ENCODE measurements at places on chromosomes 6 and 20. TPM values are rescaled to one million over a fixed set of nuclear protein-coding genes. Genes with fewer than 3 reads are reported as not detected.

The SEL1L2 gene
- 0.52 TPM for total RNA-seq

The CASS4 gene
- total RNA-seq: 0.91 TPM

The SLC17A5 gene
- total RNA-seq: 20.7 TPM

The R3HDML gene
- total RNA-seq: not detected

The DYNLT2 gene
- 3.8 TPM for total RNA-seq

The SHLD1 gene
- total RNA-seq: 13.9 TPM

The PNPLA1 gene
- total RNA-seq: 0.21 TPM

The GPLD1 gene
- total RNA-seq: 6.2 TPM

The BPI gene
- not detected for total RNA-seq

The SNRPB gene
- 130 TPM for total RNA-seq

The GPR31 gene
- not detected for total RNA-seq

The GLO1 gene
- total RNA-seq: 74.5 TPM

The CNR1 gene
- total RNA-seq: 9.4 TPM

The ZSCAN23 gene
- total RNA-seq: 11.2 TPM

The RNF144B gene
- 34.0 TPM for total RNA-seq

The IP6K3 gene
- total RNA-seq: 2.6 TPM

DNA sequence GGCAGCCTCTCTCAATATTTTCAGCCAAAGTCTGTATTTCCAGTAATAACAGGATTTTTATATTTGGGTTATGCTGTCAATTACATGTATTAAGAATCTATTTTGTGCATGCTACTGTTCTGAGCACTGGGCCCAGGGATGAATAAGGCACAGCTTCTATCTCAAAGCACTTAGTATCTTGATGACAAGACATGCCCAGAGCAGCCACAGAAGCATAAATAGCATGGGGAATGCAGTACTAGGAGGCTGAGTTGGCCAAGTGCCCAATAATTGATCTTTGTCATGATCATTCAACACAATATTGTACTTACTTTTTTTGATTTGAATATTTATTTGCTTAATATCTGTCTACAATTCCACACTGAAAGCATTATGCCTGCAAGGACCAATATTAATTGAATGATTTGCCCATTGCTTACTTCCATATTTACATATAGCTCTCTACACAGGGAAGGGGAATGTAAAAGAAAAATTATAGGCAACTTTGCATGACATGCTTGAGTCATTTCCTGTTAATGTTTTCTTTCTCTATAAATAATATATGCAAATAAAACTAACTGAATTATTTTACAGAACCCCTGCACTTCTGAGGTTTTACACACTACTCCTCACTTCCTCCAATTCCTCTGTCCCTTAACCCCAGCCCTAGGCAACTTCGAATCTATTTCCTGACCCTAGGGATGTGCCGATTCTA lies 298.9 kb upstream of the BMP2 start:
- DNase-seq: no peak

- DNase-seq: no peak
Observed at GRCh38 chr20:57578476-57579165, 17.7 kb downstream of the PCK1 start.

GRCh38 chr20:49052334-49052733 lies 6.2 kb downstream of the CSE1L start:
- no peak for DNase-seq

- no peak for DNase-seq
Observed at GRCh38 chr6:96702626-96703025, 134.7 kb downstream of the GPR63 start.

DNA sequence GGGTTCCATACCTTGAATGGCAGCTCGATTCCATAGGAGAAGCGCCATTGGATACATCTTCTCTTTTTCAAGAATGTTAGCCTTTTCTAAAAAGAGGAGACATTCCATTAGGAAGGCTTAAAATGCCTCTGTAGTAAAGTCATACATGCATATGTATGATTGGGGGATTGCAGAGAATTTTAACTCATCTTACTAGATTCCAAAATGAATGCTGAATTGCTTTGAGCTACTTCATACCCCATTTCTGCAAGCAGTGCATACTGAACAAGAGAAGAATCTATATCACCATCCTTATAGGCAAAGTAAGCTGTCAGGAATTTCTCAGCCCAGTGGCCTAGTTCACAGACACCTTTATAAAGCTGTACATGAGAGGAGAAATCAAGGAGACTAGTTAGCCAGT lies 80.3 kb downstream of the NDUFAF5 start:
- no peak for DNase-seq

GRCh38 chr6:45590696-45591184 lies 213.0 kb upstream of the SUPT3H start:
- DNase-seq: no peak

- DNase-seq: no peak
Observed at GRCh38 chr6:116025405-116025804, 35.3 kb downstream of the FRK start.

DNA sequence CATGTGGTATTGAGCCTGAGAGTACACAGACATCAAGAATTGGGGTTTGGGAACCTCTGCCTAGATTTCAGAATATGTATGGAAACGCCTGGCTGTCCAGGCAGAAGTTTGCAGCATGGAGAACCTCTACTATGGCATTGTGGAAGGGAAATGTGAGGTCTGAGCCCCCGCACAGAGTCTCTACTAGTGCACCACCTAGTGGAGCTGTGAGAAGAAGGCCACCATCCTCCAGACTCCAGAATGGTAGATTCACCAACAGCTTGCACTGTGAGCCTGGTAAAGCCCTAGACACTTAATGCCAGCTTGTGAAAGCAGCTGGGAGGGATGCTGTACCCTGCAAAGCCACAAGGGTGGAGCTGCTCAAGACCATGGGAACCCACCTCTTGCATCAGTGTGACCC lies 658.2 kb downstream of the HACE1 start:
- no peak for DNase-seq

GRCh38 chr6:155010940-155011339 lies 15.8 kb downstream of the TIAM2 start:
- DNase-seq: no peak

- DNase-seq: no peak
Observed at GRCh38 chr6:25014791-25015560, 79.2 kb upstream of the RIPOR2 start.

DNA sequence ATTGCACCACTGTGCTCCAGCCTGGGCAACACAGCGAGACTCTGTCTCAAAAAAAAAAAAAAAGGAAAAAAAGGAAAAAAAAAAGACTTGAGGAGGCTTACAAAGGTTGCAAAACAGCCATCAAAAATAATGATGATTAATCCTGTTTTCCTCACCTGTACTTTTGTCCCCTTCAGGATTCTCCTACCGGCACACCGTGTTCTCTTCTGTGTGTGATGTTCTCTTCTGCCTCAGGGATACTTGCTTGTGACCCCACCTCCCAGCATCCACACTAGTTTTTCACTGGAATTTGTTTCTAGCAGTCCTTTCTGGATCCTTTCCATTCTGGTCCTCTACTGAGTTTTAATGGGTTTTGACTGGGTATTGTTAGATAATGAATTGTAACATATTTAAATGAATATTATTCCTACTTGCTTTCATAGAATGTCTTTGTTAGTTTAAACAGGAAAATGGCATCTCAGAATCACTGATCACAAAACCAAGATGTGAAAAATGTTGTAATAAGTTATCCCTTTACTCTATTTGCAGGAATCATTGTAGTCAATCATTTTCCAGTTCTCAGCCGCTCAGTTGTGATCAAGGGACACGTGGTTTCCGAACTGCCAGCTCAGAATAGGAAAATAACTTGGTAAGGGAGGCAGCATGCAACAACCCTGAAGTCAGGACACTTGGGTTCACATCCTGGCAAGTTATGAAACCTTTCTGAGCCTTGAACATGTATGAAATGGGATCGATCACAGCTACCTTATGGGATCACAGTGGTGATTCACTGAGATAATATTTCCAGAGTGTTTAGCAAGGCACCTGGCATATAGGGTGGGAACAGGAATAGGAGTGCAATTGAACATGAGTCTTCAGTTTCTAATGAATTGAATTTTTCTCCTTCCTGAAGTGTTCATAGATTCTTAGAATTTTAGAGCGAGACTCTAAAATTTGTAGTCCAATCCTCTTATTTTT lies 8.5 kb downstream of the C6orf89 start:
- DNase-seq: no peak

DNA sequence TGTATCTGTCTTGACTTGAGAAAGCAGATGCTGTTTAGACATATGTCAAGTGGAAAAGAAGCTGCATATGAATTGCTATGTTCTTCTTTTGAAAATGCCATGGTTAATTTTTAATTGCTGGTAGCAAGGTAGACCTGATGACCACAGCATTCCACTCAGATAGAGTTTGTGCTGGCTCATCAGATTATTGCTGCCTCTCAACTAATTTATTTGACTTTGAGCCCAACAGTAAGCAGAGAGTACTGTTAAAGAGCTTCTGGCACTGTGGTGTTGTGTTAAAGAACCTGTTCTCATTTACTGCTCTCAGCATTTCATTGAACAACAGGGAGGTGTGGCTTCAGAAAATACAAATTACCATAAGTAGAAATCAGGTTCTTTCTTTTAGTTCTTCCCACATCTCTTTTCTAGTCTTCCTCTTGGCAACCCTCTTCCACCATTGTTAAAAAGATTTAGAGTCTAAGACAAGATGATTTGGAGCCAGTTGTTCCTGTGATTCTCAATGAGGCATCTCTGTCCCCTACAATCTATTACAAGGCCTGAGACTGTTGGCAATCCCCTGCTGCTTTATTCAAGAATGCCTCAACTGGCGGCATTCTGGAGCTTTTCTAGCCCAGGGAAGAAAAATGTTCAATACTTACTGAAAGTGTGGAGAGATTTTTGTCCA lies 967.6 kb upstream of the GJE1 start:
- DNase-seq: no peak

- no peak for DNase-seq
Observed at GRCh38 chr6:78577585-78577984, 289.8 kb upstream of the IRAK1BP1 start.

DNA sequence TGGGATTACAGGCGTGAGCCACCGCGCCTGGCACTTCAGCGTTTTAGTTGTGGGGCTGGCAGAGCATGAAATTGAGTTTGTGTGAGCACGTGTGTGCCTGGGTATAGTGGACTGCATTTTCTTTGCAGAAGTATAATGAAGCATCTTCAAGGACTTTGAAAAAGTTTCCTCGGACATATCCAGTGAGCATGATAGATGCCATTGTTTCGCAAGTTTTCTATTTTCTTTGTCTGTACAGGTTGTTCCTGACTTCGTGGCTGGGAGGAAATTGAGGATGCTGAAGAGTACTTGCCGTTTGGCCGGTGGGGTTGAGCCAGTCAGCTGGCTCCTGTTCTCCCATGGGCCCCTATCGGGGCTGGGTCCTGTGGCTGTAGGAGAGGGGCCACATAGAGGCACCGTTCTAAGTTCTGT lies 55.9 kb downstream of the RREB1 start:
- no peak for DNase-seq

- DNase-seq: no peak
Observed at GRCh38 chr6:122495612-122496011, 24.0 kb upstream of the SERINC1 start.

- DNase-seq: no peak
Observed at GRCh38 chr6:88760091-88760490, 203.3 kb downstream of the RNGTT start.

GRCh38 chr6:137492289-137493217 lies 1.6 kb downstream of the OLIG3 start:
- no peak for DNase-seq

DNA sequence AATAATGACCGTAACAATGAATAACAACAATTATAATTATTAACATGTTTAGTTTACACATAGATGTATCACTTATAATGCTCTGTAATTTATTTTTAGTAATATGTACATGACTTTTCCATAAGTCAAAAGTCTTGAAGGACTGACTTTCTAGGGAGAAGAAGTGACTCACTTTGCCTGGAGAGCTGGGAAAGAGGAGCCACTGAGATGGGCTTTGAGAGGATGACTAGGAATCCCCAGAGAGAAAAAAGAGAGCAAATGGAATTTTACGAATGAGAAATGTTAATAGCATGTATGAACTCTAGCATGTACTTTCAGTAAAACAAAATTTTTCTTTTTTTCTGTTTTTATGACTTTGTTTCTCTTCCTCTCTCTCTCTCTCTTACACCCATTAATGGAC lies 67.8 kb upstream of the RALY start:
- no peak for DNase-seq

DNA sequence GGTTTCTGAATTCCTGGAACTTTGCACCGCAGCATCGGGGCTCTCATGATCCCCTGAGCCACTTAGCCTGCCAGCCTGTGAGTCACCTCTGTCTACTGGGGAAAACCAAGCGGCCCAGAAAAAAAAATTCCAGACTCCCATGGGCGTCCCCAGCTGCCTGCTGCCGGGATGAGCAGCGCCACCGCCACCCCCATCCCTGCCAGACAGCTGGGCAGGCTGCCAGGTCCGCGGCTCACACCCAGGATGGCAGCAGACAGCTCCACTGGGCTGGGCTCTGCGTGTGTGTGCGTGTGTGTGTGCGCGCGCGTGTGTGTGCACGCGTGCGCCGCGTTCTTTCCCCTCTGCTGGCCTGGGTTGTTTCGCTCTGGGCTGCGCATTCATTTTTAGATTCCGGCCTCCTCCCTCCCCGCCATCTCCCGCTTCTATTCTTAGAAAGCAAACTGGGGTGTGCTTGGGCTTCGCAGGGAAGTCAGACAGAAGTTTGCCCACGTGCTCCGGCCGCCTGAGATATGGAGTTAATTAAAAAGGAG lies 38.9 kb upstream of the PMEPA1 start:
- peak; percentile 80 for DNase-seq

DNA sequence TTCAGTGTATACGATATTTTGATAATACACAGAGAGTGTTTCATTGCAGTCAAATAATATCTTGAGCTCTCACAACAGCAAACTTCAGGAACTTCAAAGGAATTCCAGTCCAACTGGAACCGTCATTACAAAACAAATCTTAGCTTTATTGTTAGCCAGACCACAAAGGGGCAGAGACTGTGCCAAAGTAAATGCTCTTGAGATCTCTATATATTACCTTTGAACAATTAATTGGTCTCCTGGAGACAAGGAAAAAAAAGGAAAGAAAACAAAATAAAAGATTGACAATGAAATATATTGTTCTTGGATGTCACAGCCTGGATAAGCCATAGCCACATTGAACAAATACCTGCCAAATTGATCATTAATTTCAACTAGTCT lies 70.0 kb downstream of the FOXC1 start:
- DNase-seq: no peak

GRCh38 chr6:151757506-151757955 lies 50.0 kb upstream of the ESR1 start:
- no peak for DNase-seq

DNA sequence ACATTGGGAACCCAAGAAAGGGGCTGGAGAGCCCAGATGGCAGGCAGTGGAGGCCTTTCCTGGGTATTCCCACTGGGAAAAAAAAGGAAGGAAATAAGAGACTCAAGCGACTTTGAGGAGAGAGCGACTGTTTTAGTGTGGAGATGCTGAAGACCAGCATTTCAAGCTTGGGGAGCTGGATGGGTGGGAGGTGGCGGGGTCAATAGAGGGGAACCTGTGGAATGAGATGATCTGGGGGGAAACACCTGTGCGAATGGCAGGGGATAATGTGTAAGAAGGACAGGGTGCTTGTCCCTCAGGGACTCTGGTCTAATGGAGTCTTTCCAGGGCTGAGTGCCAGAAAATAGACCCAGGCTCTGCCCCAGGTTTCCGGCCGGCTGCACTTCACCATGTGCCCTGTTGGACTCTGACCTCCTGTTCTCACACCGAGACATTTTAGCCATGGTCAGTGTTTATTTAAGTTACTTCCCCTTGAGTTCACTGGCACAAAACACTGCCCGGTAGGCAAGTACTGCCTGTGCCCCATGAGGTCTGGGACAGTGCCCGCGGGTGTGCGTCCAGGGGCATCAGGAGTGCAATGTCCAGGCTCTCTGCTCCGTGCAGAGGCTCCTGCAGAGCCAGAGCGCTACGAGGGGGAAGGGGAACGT lies 50.4 kb upstream of the NKX2-2 start:
- DNase-seq: no peak
